Heart right ventricle (tissue), 16 donors: ENCODE measurements at places on chromosomes 5 and 9. TPM values are rescaled to one million over a fixed set of nuclear protein-coding genes. Genes with fewer than 3 reads are reported as not detected.
A peak's percentile ranks its signal among the peaks of the same experiment; 100 is the strongest.

The TSSK1B gene
- not detected for polyA plus RNA-seq

The IL7R gene
- polyA plus RNA-seq = 0.54 TPM

The CEL gene
- polyA plus RNA-seq = 3.2 TPM

The GABRA1 gene
- polyA plus RNA-seq = not detected

The SLC6A7 gene
- not detected for polyA plus RNA-seq

The GCNT1 gene
- polyA plus RNA-seq = 1.5 TPM

The UNC13B gene
- polyA plus RNA-seq = 13.1 TPM

The PAEP gene
- polyA plus RNA-seq = not detected

The ZNF474 gene
- not detected for polyA plus RNA-seq

The DOK3 gene
- polyA plus RNA-seq = 4.0 TPM

The ANKDD1B gene
- polyA plus RNA-seq = 0.37 TPM

The LHX6 gene
- 7.5 TPM for polyA plus RNA-seq

The PCDHA9 gene
- not detected for polyA plus RNA-seq

The TMEM174 gene
- not detected for polyA plus RNA-seq

The PCDHB11 gene
- 0.37 TPM for polyA plus RNA-seq

DNA sequence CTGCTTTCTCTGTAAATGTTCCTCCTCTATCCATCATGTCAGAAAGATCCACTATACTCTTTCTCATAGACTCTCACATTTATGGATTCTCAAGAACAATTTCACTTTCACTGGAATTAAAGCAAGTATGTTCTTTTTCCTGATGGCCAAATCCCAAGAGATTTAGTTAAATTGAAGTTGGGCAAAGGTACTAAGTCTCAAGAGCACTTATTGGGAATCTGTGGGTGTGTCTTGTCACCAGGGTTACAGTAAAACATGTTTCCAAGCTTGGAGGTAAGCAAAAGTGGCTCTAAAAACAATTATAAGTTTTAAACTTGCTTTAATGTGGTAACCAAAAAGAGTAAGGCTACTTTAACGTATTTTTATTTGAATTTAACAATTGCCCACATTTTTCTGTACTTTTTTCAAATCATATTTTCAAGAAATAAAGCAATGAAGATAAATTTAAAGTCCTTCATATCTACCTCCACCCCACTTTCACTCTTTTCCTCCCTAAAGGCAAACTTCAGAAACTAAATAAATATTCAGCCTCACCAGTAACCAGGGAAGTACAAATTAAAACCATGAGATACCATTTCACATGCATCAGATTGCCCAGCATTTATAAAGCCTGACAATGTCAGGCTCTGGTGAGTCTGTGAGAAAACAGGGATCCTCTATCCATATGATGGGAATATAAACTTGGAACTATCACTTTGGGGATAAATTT lies 387.4 kb downstream of the CETN3 start:
- no peak for DNase-seq

- no peak for DNase-seq
Measured at GRCh38 chr5:75659791-75660450, 48.7 kb downstream of the ANKDD1B start.

DNA sequence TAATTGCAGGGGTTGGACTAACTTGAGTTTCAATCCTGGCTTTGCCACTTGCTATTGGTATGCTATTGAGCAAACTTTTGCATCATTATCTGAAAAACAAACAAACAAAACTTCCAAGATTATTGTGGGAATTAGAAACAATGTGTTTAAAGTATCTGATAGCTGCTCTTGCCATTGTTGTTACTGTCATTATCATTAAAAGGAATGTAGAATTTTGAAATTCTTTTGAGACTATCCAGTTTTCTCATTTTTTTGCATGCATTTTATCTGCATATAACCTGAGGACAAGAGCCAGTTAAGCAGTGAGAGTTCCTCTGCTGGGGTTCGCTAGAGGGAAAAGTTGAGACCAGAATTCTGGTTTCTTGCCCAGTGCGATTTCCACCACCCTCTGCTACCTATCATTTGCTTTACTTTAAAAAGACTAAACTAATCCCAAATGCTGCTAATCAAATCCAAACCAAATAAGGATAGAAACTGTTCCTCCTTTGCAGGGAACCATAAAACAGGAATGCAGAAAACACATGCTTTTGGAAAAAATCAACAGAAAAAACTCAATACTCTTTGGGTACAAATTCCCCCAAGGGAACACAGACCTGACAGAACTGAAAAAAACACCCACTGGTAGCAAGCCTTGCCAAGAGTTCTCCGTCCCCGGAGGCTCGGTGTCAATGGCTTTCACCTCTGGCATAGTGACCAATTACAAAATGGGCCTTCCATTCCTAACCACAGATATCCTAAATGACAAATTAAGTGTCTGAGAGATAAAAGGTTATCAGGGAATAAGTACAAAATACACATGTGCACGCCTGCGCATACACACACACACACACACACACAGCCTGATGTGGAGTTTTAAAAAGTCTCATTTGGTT lies 373.7 kb downstream of the ARL15 start:
- peak; percentile 50 for DNase-seq

GRCh38 chr5:114726131-114726530 lies 364.3 kb downstream of the KCNN2 start:
- no peak for DNase-seq

DNA sequence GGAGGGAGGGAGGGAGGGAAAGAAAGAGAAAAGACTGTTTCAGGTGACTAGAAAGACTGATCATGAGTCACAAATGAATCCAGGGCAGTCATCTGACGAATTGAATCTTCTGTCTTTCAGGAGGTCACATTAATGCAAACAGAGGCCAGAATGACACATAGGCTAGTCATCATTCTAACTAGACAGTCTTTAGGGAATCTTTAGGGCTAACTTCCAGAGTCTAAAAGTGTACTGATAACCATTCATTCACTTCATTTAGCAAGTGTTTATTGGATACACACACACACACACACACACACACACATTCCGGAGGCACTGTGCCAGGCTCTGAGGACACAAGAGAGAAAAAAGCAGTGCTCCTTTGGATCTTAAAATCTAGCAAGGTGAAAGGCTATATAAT lies 156.7 kb downstream of the EBF1 start:
- DNase-seq = peak; percentile 29

GRCh38 chr9:124262649-124262972 lies 4.9 kb downstream of the NEK6 start:
- DNase-seq = no peak

DNA sequence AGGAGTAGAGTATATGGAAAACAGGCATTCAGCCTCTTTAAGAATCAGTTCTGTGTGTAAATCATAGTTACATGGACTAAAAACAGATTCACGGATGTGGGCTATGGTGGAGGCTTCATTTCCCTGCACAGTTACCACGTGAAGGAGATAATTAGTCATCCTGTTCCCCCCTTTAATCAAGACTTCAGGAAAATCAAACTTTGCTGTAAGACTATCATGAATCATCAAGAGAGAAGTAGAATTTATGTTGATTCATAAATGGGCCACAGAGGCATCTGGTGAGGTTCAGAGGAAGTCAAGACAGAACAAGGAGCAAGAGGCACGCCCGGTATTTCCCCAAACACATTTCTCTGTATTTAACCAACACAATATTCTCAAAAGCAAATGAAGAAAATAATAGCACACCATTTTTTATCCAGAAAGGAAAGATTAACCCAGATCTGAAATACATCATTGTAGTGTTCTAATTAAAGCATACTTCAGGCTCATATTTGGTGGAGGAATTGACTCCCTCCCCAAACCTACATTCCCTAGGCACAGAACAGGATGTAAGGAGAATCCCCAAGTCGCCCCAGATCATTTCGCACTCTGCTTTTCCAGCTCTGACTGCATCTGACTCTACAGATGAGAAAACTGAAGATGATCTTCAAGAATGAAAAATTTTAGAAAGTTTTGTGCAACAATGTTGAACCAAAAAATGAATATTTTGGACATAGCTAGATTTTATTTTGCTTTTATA lies 175.8 kb upstream of the GAS1 start:
- DNase-seq = no peak

DNA sequence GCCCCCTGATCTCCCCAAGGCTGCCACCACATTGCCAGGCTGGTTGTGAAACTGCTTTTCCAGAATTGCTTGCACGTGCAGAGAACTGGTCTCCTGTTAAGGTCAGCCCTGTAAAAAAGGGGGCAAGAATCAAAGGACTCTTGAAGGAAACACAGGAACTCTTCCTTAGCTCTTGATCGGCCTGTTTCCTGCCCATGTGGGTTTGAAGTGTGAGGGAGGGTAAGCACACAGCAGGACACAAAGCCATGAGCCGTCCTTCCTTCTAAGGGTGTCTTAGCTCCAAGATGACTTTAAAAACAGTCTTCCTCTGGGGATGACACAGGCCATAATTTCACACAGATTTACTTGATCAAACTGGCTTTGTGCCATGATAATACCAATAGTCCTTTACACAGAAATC lies 36.1 kb downstream of the TEK start:
- no peak for DNase-seq

- DNase-seq = no peak
Measured at GRCh38 chr9:18717759-18718158, 243.8 kb downstream of the ADAMTSL1 start.

DNA sequence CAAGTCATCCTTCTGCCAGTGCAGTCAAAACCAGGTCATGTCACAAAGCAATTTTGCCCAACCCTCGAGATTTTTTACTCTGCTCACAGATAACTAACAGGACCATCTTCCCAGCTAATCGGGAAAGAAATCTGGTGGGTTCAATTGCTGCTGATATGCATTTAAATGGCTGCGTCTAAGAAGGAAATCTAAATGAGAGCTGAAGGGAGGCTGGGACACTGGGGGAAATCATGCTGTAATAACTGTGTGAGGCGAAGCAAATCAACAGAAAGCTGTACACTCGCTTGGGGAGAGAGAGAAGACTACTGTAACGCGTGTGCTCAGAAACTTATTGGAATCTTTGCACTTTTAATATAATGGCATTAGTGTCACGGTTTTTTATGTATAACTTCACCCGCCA lies 535.0 kb downstream of the CDK5RAP2 start:
- DNase-seq = no peak

- DNase-seq = no peak
Measured at GRCh38 chr9:36045610-36046009, 8.9 kb downstream of the RECK start.

GRCh38 chr5:72156946-72157624 lies 49.8 kb downstream of the MAP1B start:
- DNase-seq = no peak

GRCh38 chr5:135129307-135129706 lies 95.3 kb upstream of the PITX1 start:
- DNase-seq = no peak

- DNase-seq = no peak
Measured at GRCh38 chr9:96087669-96088299, 212.3 kb downstream of the ERCC6L2 start.

GRCh38 chr9:90271707-90272106 lies 370.9 kb downstream of the DIRAS2 start:
- no peak for DNase-seq

- DNase-seq = peak; percentile 67
Measured at GRCh38 chr5:142295084-142295758, 29.6 kb downstream of the SPRY4 start.

DNA sequence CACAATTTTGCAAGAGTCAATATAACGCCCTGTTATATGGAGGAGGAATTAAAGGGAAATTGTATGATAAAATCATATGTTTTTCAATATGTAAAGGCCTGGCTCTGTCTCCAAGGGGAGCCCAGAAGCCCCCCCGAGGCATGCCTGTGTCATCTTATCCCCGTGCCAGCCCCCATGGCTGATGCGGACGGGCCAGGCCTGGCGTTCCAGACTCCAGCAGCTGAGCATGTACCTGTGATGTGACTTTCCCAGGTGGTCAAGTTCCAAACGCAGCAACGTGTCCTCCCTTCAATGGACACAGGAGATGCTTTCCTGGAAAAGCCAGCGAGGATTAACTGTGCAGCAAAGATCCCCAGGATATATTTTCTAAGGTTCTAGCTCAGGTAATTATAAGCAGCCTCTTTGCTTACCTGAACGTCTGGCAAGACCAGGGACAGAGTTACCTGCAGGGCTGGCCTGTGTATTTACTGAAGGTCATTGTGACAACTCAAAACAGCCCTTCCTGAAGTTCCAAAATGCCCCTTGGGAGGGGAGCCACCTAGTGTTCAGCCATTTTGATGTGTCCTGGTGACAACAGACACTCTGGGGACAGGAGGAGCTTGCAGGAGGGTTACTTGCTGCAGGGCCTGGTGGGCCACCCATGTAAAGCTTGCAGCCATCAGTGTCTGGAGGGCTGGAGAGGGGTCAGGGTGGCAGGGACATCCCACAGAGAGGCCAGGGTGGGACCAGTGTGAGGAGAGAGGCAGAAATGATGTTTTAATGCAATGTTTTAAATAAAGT lies 53.3 kb upstream of the RNU6ATAC start:
- no peak for DNase-seq

GRCh38 chr5:96339862-96340261 lies 93.2 kb downstream of the PCSK1 start:
- DNase-seq = no peak

DNA sequence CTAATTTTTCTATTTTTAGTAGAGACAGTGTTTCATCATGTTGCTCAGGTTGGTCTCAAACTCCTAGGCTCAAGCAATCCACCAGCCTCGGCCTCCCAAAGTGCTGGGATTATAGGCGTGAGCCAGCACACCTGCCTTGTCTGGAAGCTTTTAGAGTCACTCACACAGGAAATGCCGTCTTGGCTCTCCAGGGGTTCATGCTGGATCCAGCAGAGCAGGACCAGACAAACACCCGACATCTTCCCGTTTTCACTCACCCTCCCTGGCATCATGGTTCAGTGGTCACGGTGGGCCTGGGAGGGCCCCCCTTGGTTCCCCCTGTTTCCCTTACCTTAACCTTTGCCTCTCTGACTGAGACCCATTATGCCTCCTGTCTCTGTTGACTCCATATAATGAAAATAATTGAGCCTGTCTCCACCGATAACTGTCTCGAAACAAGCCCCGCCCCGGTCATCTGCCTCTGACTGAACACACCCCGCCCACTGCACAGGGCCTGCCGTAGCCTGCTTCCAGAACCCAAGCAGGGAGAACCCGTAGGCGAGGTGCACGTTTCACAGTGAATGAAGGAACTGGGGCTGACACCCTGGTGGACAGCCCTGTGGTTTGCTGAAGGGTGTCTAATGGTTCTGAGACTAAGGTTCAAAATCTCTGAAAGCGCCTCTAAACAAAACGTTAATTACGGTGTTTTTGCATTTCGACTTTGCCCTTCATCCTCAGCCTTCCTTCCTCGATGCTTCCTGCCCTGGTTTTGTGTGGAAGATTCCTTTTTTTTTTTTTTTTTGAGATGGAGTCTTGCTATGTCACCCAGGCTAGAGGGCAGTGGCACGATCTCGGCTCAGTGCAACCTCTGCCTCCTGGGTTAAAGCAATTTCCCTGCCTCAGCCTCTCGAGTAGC lies 39.7 kb upstream of the SPRY4 start:
- peak; percentile 64 for DNase-seq

- DNase-seq = no peak
Measured at GRCh38 chr9:27688954-27689353, 115.7 kb upstream of the C9orf72 start.

GRCh38 chr5:139895647-139896046 lies 100.0 kb downstream of the PSD2 start:
- peak; percentile 50 for DNase-seq

- no peak for DNase-seq
Measured at GRCh38 chr5:180394031-180394636, 41.0 kb upstream of the GFPT2 start.

DNA sequence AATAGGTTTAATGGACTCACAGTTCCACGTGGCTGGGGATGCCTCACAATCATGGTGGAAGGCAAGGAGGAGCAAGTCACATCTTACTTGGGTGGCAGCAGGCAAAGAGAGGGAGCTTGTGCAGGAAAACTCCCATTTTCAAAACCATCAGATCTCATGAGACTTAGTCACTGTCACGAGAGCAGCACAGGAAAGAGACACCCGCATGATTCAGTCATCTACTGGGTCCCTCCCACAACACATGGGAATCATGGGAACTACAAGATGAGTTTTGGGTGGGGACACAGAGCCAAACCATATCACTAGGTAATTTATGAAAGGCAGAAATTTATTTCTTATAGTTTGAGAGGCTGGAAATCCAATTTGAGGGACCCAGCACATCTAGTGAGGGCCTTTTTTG lies 40.0 kb downstream of the MTREX start:
- no peak for DNase-seq
